Naive B cell (primary cell): ENCODE measurements at places on chromosomes 2 and 18.

DNA sequence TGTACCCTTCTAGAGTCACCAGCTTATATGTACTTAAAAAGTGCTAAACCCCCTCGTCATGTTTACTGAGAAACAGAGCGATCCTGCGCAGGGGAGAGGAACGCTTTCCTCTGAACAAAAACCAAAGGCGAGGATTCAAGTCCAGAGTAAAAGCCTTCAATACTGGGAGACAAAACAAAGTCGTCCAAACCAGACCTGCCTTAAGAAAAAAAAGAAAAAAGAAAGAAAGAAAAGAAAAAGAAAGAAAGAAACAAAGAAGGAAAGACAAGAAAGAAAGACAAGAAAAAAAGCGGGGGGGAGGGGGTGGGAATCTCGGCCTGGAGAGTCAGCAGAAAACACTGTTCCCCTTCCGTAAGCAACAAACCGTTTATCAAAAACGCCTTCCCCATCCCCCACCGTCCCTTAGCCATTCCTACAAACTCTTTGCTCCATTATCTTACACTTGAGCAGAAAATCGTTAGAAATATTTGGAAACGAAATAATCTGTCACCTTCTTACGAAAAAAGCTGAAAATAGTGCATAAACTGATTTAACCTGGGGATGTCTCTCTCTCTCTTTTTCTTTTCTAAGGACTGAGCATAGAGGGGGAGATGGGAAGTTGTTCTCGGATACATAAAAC, 3.3 kb downstream of the PTGR3 start:
- peaks cover 10% of the 10 kb centered on the region for H3K27me3 ChIP-seq
- no peaks in the 10 kb centered on the region for H3K36me3 ChIP-seq
- no peak overlapping the region for H3K27ac ChIP-seq
- peak overlapping the region; percentile 68 for H3K4me3 ChIP-seq
- no peak for DNase-seq

GRCh38 chr2:235195921-235196320, 244.1 kb downstream of the SH3BP4 start:
- H3K4me3 ChIP-seq = no peak overlapping the region
- DNase-seq = no peak
- H3K36me3 ChIP-seq = no peaks in the 10 kb centered on the region
- peaks cover 23% of the 10 kb centered on the region for H3K27me3 ChIP-seq
- H3K27ac ChIP-seq = no peak overlapping the region

GRCh38 chr2:37507703-37508102, 163.3 kb downstream of the QPCT start:
- H3K4me3 ChIP-seq = no peak overlapping the region
- DNase-seq = no peak
- no peak overlapping the region for H3K27ac ChIP-seq

GRCh38 chr2:48693645-48694044, 61.9 kb downstream of the LHCGR start:
- DNase-seq = no peak
- no peaks in the 10 kb centered on the region for H3K4me1 ChIP-seq
- peaks cover 6% of the 10 kb centered on the region for H3K27me3 ChIP-seq
- H3K36me3 ChIP-seq = no peaks in the 10 kb centered on the region
- H3K27ac ChIP-seq = no peak overlapping the region
- H3K4me3 ChIP-seq = no peak overlapping the region

DNA sequence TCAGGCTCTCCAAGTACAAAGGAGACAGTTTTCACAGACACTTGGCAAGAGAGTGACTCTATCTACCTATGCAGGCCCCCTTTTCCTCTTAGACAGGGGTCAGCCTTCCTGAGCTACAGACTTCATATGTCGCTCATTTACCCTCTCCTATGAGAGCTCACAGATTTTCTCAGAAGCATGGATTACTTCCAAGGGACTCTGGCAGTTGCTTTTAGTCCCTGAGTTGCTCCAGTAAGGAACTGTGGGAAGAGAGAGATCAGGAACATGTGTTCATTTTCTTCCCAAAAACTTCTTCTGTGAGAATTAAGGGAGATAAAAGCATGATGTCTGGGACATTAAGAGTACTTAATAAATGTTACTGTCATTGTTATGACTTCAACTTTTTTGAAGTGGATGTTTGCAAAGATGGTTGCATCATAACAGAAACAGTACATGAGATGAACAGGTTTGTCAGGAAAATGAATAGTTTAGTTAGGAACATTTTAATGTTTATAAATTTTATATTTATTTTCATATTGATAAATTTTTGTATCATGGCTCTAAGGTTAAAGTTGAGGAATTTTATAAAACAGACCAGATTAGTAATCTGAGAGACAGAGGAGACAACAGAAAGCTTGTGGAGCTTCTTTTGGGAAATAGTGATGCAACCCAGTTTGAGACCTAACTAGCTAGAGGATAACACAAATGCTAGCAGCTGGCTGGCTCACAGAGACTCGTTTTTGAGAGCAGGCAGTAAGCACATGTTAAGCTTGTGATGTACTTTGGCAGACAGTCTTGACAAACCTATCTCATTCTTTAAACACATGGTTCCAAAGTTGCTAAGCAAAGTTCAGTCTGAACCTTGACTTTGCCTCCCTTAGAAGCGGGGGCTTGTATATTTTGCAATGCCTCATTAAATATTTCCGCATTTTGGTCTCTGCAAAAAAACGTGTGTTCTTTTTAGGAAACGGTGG, 21.7 kb upstream of the UGP2 start:
- H3K27ac ChIP-seq = no peak overlapping the region
- H3K27me3 ChIP-seq = peaks cover under 1% of the 10 kb centered on the region
- H3K4me1 ChIP-seq = peaks cover 6% of the 10 kb centered on the region
- DNase-seq = no peak
- no peak overlapping the region for H3K4me3 ChIP-seq

GRCh38 chr2:21057097-21057496, 13.2 kb upstream of the APOB start:
- no peak overlapping the region for H3K4me3 ChIP-seq
- no peaks in the 10 kb centered on the region for H3K36me3 ChIP-seq
- no peaks in the 10 kb centered on the region for H3K4me1 ChIP-seq
- peaks cover 7% of the 10 kb centered on the region for H3K27me3 ChIP-seq

DNA sequence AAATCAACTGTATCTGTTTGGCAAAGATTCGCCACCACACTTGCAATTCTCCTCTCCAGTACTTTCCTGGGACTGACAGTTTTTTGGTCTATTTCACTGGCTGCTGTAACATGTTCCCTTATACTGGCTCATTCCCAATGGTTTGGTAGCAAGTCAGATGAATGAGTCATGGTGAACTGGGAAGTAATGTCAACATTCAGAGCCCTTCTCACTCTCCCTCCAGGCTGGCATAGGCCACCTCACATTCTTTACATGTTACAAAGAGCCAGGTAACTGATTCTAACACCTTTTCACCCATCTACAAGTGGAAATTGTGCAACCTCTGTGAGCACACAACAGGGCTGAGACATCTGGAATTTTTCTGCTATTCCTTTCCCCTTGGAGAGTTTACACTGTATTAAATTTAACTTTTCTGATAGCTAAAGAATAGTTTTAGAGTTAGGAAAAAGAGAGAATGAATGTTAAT, 111.3 kb upstream of the TLK1 start:
- peaks cover 6% of the 10 kb centered on the region for H3K4me1 ChIP-seq
- no peak for DNase-seq
- H3K27ac ChIP-seq = peak overlapping the region; percentile 4
- no peaks in the 10 kb centered on the region for H3K27me3 ChIP-seq

- H3K36me3 ChIP-seq = no peaks in the 10 kb centered on the region
- H3K27ac ChIP-seq = no peak overlapping the region
- peaks cover 8% of the 10 kb centered on the region for H3K27me3 ChIP-seq
- H3K4me3 ChIP-seq = no peak overlapping the region
- H3K4me1 ChIP-seq = no peaks in the 10 kb centered on the region
These were observed 67.6 kb downstream of the TPGS2 start for GRCh38 chr18:36761186-36761698.

DNA sequence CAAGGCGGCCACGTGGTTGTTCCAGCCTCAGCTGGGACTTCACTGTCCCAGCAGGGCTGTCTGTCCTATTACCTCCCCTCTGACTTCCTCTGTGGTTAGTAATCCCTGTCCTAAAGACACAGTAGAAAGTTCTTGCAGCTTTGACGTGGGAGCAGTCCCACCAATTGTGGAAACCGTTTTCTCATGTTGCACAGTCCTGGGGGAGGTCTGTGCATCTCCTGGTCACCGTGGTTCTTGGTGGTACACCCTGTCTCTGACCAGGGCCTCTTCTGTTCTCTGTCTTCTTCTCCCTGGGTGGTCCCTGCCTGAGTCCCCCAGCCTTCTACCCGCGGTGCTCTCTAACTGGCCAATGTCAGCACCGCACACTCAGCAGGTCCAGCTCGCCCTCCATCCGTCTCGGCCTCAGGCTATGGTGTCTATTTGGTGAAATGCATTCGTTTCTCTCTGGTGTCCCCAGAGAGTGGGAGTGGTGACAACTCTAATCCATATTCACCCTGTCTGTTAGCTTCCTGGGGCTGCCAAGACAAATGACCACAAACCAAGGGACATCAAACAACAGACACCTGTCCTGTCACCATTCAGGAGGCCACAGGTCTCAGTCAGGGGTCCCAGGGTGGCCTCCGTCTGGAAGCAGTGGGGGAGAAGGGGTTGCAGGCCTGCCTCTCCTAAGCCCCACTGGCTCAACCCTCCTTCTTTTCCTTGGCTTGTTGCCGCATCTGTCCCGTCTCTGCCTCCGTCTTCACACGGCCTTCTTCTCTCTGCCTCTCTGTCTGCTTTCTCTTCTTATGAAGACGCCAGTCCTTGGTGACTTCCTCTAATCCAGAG, 99.8 kb downstream of the SH3BP4 start:
- H3K36me3 ChIP-seq = peaks cover 10% of the 10 kb centered on the region
- peak overlapping the region; percentile 75 for H3K27ac ChIP-seq
- no peaks in the 10 kb centered on the region for H3K27me3 ChIP-seq
- no peak for DNase-seq
- no peak overlapping the region for H3K4me3 ChIP-seq

GRCh38 chr2:28134857-28135256, 244.3 kb downstream of the BABAM2 start:
- H3K4me1 ChIP-seq = peaks cover 9% of the 10 kb centered on the region
- H3K36me3 ChIP-seq = peaks cover 22% of the 10 kb centered on the region
- no peak overlapping the region for H3K27ac ChIP-seq
- H3K27me3 ChIP-seq = no peaks in the 10 kb centered on the region
- H3K4me3 ChIP-seq = no peak overlapping the region
- DNase-seq = no peak

- no peak overlapping the region for H3K27ac ChIP-seq
- DNase-seq = no peak
- H3K4me3 ChIP-seq = no peak overlapping the region
These were observed 144.2 kb upstream of the NABP1 start for GRCh38 chr2:191533693-191534180.
